ENCODE measurements at places on chromosomes 6 and 20.

DNA sequence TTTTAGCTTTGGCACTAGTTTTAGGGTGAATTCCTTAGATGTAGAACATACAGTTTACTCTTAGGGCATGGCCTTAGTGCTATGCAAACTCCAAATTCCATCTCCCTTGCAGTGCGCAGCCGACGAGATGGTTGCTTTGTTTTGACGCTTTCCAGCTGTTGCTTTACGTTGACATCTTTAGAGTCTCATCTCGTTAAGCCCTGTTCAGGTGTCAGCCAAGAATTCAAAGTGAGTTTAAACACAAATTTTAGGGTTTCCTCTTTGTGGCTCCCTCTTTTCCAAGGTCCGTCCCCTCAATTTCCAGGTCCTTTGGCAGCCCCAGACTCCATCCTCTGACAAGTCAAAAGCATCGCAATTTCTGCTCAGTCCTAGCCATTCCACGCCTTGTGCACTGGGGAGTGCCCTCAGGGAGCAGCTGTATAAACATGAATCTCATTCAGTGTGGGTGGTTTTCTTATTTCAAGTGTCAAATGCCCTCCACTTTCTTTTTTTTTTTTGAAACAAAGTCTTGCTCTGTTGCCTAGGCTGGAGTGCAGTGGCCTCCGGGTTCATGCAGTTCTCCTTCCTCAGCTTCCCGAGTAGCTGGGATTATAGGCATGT lies 14.1 kb upstream of the MAK start:
- DNase-seq: no peak

DNA sequence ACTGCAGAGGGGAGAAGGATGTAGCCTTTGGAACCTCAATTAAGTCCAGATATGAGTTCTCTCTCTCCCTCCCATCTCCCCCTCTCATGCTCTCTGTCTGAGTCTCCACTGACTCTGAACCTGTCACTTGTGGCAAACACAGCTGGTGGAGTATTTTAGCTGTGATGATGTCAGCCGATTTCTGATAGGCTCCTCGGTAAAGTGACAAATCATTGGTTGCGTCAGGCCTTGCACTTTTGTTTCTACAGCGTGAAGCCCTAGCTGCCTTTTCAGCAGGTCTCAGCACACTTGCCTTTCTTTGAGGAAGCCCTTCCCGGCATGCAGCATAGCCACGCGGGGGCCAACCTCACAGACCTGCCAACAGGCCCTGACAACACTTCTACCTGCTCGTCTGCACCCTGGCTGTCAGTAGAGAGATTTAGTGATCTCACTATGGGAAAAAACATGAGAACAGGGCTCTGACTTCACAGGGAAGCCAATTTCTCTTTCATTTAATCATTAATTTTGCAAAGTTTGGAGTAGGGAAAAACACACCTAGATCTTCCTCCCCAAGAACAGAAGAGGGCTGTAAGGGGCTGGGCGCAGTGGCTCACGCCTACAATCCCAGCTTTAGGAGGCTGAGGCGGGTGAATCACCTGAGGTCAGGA lies 84.4 kb downstream of the GMPR start:
- DNase-seq: peak; percentile 56

GRCh38 chr6:12538881-12539357 lies 177.6 kb upstream of the PHACTR1 start:
- no peak for DNase-seq

- DNase-seq: no peak
These were observed 19.0 kb upstream of the SERINC1 start for GRCh38 chr6:122490607-122491006.

DNA sequence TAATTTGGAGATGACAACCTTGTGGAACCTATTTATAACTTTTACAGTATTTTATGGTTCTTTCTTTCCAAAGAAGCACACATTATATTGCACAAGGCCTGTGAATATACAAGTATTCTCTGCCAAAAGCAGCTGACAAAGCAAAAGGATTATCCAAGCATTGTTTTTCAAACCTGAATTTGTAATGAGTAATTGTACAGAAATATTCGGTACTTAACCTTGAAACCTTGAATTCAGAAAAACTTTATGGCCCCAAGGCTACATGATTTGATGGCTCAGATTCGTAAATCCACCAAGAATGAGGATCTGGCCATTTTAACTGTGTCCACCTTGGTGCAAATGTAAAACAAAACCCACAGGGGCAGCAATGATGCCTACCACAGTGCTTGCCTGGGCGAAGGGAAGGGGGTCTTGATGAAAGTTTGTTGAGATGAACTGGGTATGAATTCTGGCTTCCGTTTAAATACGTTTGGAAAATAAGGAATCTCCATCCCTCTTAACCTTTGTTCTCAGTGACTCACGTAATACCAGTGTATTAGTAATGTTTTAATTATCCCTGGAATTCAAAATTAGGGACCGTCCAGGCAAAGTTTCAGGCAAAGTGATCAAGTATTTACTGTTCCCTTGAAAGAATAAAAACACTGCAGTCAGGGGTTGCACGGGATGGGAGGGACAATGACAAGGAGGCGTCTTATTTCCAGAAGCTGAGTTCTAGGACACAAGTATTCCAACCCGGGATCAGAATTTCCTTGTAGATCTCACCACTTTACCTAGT lies 2.7 kb upstream of the RBM24 start:
- DNase-seq: no peak

DNA sequence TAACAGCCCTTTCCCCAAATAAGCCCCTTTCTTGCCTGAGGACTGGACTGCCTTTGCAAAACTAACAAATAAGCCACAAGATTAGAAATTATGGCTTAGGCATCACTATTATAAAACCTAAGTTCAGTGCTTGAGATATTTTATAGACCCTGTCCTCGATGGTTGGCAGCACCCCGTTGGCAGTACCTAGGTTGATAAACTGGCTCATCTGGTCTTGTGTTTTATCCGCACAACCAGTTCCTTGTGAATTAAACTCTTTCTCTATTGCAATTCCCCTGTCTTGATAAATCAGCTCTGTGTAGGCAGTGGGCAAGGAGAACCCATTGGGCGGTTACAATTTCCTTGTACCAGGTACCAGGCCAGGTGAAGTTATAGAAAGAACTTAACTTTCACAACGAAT lies 6.6 kb downstream of the LRP11 start:
- DNase-seq: no peak

- DNase-seq: no peak
These were observed 61.4 kb upstream of the UFL1 start for GRCh38 chr6:96460052-96460700.

DNA sequence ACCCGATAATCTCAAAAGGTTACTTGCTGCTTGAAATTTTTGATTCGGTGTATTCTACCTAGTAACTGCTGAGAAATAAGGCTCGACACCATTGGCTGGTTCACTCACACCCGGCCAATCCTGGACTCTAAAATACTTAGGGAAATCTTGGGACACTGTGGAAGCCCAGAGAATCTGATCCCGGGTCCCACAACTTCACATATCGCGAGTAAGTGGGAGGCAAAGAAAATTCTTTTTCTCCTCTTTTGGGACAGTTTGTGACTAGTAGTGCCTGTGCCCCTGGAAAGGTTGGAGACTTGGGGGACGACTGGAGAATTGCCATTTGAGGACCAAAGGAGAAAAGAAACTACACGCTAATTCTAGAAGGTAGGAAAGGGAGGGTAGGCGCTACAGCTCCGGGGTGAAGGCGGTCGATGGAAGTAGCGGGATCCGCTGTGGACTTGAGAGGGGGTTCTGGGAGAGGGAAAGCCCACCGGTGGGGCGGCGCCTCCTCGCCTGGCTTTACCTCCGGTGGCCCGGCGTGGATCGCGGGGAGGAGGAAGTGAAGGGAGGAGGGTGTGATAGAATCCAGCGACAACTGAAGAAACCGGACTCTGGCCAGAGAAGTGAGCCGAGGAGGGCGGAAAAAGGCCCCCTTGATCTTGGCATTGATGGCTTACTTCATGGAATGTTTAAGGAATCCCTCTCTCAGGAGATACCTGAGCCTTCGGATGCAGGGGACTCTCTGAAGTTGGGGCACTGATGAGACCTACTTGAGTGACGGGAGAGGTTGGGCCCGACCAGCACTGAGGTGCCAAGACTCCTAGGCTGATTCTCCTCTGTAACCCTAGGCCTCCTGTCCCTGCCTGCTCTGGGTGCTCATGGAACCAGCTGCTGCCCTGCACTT lies 18.8 kb upstream of the BTN3A3 start:
- DNase-seq: peak; percentile 17

DNA sequence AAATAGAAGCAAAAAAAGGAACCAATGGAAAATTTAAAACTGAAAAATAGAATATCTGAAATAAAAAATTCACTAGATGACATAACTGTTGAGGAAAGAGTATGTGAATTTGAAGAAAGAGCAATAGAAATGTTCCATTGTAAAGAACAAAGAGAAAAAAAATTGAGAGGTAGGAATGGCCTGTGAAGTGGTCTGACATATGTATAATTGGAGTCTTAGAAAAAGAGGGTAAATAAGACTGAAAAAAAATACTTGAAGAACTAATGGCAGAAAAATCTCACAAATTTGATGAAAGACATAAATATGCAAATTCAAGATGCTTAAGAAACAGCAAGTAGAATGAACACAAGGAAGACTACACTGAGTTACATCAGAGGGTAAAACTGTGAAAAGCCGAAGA lies 93.4 kb downstream of the QKI start:
- DNase-seq: no peak

DNA sequence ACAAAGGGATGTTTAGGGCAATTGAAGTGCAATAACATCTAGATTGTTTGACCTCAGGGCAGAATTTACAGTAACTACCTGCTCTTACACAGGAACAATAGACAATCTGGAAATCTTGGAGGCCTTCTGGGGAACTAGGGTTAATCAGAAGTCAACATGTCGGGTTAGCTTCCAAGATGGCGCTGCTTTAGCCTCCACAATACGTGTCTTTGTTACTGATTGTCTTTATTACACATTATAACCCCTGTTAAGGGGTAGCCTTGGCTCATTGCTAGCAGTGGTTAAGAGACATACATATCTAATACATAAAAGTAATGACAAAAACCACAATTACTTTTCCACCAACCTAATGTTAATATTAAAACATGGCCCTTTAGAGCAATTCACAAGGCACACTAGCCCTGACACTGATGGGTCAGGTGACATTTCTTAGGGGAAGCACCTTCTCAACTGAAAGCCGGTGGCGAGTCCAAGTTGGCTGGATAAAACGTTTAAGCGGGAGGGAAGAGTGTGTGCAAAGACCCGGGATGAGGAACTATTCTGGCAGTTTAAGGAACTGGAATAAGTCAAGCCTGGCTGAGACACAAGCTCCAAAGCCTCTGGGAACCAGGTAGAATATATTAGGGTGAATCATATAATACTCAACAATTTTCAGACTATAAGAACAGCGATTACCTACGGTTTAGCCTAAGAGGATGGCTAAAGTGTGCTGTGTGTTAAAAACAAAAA lies 236.9 kb downstream of the BCAS1 start:
- DNase-seq: no peak

- no peak for DNase-seq
These were observed 86.7 kb upstream of the SYNDIG1 start for GRCh38 chr20:24382743-24383142.

GRCh38 chr6:33993653-33994471 lies 152.0 kb downstream of the GRM4 start:
- no peak for DNase-seq

DNA sequence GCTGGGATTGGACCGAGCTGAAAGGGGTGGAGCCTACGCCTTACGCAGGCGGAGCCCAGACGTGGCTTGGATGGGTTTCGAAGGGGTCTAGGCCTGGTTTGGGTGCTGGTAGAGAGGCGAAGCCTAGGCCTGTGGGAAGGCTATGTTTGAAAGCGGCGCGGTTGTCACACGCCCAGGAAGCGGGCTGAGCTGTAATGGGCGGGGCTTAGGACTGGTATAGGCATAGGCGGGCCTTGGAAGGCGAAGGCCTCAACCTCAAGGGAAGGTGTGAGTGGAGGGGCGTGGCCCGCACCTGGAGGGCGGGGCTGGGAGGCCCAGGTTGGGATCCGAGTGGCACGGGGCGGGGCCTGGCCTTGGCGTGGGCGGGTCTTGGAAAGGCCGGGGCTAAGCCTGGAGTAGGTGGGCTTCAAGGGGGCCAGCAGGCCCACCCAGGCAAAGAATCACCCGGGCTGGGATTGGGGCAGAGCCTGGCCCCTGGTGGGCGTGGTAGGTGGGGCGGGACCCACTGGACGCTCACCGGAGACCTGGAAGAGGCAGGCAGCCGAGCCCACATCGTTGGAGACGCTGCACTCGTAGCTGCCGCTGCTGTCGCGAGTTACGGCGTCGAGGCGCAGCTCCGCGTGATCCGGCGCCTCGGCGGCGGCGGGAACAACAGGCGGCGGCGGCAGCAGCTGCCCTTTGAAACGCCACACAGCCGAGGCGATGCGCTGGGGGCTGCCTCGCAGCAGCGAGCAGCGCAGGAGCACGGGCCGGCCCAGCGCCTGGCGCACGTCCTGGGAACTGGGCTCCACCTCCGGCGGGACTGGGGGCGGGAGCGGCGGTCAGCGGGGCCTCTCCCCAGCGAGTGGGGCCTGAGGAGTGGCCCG lies 49.0 kb downstream of the MDGA1 start:
- peak; percentile 25 for DNase-seq

DNA sequence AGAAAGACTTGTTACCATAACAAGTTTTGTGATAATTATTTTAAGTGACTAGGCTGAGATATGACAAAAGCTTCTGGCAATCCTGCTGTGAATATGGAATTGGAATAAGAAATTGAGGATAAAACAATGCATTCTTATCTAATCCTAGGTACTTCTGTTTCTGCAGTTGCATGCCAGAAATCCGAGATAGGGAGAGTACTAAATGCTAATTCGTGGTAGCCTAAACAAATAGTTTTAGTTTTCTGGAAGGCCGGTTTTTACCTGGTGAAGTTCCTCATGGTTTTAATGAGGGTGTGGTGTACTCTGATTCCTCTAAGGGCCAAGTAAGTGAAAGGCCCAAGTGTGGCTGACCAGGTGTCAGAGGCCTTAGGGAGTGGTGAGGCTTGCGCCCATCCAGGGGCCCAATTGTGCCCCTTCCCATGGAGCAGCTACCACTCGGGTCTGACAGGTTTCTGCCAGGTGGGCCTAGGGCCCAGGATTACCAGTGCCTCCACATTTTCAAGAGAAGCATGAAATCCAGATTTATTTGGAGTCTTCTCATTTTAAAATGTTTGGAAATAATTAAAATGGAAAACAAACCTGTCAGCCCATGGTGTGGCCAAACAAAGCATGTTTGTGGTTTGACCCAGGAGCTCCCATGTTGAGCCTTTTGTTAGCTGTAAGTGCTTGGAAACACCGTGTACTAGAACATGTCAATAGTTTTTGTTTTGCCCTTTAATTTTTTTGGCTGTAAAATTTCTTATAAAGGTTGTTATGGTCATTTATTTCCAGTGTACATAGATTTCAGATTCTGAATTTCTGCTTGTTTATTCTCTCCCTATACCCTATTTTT lies 6.6 kb downstream of the PLCB4 start:
- DNase-seq: no peak

DNA sequence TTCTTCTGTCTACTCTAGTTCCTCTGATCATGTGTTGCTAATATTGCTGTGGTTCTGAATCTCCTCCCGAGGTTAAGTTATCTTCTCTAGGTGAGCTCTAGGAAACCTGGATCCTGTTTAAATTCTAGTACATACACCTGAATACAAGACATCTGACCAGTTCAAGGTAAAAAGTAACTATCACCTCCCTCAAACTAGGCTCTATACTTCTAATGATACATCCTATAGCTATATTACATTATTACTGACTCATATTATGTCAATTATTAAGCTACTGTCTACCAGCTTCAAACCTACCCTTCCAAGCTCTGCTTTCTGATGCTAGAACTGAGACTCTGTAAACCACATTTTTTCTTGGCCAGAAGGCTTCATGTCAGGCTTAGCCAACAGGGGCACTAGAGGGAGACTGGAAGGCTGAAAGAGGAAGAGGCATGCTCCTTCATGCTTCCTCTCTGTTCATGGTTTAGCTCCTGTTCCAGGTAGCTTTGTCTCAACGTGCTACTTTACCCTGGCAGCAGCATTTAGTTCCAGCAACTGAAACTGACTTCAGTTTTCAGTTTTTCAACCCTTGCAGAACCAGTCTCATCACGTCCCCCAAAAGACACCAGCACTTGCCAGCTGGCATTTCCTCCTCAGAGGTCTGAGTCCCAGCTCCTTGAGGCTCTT lies 148.4 kb upstream of the TOP1 start:
- DNase-seq: no peak

All from activated T-cell treated with anti-CD3 and anti-CD28 coated beads for 4 hours (primary cell).